ENCODE measurements at places on chromosomes 2 and 18. TPM values are rescaled to one million over a fixed set of nuclear protein-coding genes. Genes with fewer than 3 reads are reported as not detected.

LRRTM4 gene
- not detected for total RNA-seq

UGT1A10 gene
- total RNA-seq = 0.18 TPM

PDCD1 gene
- not detected for total RNA-seq

AKAIN1 gene
- total RNA-seq = not detected

TRIM43 gene
- not detected for total RNA-seq

LYPD6 gene
- 0.19 TPM for total RNA-seq

RBM44 gene
- 0.29 TPM for total RNA-seq

SLC16A14 gene
- 0.99 TPM for total RNA-seq

CYP26B1 gene
- 16.2 TPM for total RNA-seq

CABLES1 gene
- total RNA-seq = 15.8 TPM

ST8SIA5 gene
- not detected for total RNA-seq

FKBP1B gene
- 10.1 TPM for total RNA-seq

CXCR4 gene
- 0.85 TPM for total RNA-seq

CREG2 gene
- 9.9 TPM for total RNA-seq

GALNT5 gene
- 2.4 TPM for total RNA-seq

ATOH8 gene
- 7.8 TPM for total RNA-seq

GRB14 gene
- total RNA-seq = 4.6 TPM

RNU2-63P gene
- total RNA-seq = not detected

CLEC4F gene
- not detected for total RNA-seq

RNF152 gene
- not detected for total RNA-seq

RNF181 gene
- total RNA-seq = 191 TPM

IRS1 gene
- 18.2 TPM for total RNA-seq

CHRND gene
- not detected for total RNA-seq

GCFC2 gene
- total RNA-seq = 17.2 TPM

GTF2A1L gene
- not detected for total RNA-seq

LHCGR gene
- not detected for total RNA-seq

FZD7 gene
- total RNA-seq = 7.3 TPM

DSC1 gene
- total RNA-seq = not detected

MTX2 gene
- total RNA-seq = 43.3 TPM

FAM124B gene
- not detected for total RNA-seq

MYO3B gene
- total RNA-seq = not detected

FAM161A gene
- total RNA-seq = 5.0 TPM

TMEM214 gene
- total RNA-seq = 73.3 TPM

MERTK gene
- 1.9 TPM for total RNA-seq

SPC25 gene
- total RNA-seq = 20.1 TPM

MZT2B gene
- 365 TPM for total RNA-seq

MLPH gene
- 326 TPM for total RNA-seq

MAL gene
- not detected for total RNA-seq

ELOA2 gene
- not detected for total RNA-seq

RAPGEF4 gene
- 0.26 TPM for total RNA-seq

GBX2 gene
- total RNA-seq = 2.2 TPM

GULP1 gene
- 41.1 TPM for total RNA-seq

ALLC gene
- total RNA-seq = not detected

R3HDM1 gene
- 23.8 TPM for total RNA-seq
